ENCODE measurements at places on chromosomes 7 and 10. TPM values are rescaled to one million over a fixed set of nuclear protein-coding genes. Genes with fewer than 3 reads are reported as not detected.

Gene GET4
- total RNA-seq = 13.1 TPM

Gene AKR1C2
- total RNA-seq = 10.9 TPM

Gene GSTO2
- total RNA-seq = 14.3 TPM

Gene PFKFB3
- 17.6 TPM for total RNA-seq

Gene FANK1
- total RNA-seq = 2.3 TPM

Gene IFIT3
- 4.1 TPM for total RNA-seq

Gene LGI1
- not detected for total RNA-seq

Gene PRKG1
- 3.9 TPM for total RNA-seq

Gene ADRB1
- total RNA-seq = 1.3 TPM

Gene PDE6C
- total RNA-seq = not detected

Gene MMD2
- total RNA-seq = not detected

Gene HOXA2
- 0.28 TPM for total RNA-seq

GRCh38 chr7:129499999-129500398, 2.3 kb upstream of the SMKR1 start:
- no peak for DNase-seq

DNA sequence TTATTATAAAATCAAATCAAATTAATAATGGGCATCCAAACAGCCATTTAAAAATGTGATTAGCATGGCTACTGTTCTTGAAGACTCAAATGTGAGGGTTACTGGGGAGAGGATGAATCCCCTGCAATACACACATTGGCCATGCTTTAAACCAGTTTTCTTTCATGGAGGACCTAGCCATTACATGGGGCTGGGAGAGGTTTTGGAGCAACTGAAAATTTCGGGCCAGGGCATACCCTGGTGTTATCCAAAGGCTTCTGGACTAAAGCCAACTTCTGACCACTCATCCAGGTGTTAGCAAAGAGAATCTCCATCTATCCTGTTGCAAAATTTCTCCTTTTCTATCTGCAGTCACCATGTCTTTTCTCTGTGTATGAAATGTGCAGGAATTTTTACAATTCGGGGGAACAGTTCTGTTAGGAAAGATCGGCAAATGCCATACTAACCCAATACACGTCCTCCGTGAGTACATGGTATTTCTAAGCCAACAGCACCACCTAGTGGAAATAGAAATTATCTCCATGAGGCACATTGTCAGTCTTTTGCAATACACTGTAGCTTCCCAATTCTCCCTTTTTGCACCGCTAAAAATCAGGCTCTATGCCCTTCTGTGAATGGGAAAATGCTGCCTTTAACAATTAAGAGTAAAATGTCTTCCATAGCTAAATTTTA, 47.0 kb upstream of the ZNF107 start:
- DNase-seq = no peak

- no peak for DNase-seq
Measured at GRCh38 chr7:32059289-32060011, 10.8 kb downstream of the PDE1C start.

GRCh38 chr10:97907830-97908229, 58.2 kb downstream of the GOLGA7B start:
- no peak for DNase-seq

- no peak for DNase-seq
Measured at GRCh38 chr7:114062810-114063209, 144.0 kb upstream of the PPP1R3A start.

- no peak for DNase-seq
Measured at GRCh38 chr7:158141806-158142518, 445.7 kb downstream of the PTPRN2 start.

- no peak for DNase-seq
Measured at GRCh38 chr7:22173685-22174573, 183.0 kb downstream of the RAPGEF5 start.

DNA sequence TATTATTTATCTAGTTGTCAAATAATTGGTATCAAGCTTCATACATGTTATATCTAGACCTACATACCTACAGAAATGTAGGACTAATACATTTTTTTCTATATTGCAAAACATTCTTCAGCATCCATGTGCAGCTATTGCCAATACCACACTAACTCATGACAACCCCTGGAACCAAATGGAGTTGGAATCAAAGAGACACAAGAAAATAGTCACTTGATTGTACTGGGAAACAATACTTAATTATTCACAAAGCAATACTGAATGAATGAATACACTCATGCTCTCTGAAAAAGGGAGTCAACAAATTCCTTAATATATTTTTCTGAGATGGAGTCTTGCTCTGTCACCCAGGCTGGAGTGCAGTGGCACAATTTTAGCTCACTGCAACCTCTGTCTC, 10.4 kb upstream of the CFAP43 start:
- no peak for DNase-seq

- DNase-seq = no peak
Measured at GRCh38 chr7:141884539-141885225, 31.5 kb upstream of the OR9A4 start.

DNA sequence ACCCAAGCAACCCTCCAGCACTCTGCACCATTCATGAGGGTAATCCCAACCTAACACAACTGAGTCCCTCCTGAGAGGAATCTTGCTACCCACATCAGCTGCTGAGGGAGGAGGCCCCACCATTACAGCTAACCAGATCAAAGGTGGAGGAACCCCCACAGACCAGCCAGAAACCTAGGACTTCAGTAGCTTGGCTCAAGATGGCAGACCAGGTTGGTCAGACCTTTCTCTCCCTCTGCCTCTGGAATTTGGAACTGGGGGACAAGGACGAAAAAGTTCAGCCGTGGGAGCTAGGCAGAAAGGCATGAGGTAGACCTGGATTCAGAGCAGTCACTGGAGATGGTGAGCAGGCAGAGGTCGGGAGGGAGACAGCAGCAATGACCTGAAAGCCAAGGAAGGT, 101.3 kb upstream of the CACUL1 start:
- DNase-seq = no peak

GRCh38 chr7:45106-46090, 147.0 kb upstream of the FAM20C start:
- no peak for DNase-seq

GRCh38 chr7:27933671-27934565, 194.0 kb downstream of the TAX1BP1 start:
- no peak for DNase-seq

DNA sequence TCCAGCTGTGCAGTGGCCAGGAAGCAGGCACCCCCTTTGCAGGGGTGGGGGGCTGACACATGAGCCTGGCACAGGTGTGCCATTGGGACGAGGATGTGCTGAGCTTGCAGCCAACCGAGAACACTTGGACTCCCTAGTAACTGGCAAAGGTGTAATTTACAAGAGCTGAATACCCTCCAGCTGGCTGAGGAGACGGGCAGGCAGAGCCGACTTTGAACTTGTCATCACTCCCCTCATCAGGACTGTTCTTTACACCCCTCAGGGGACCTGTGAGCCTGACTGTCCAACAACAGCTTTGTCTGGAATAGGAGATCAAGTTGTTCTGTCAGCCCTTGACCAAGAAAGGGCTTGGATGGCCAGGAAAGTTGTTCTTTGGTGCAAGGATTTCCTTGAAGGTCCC, 61.2 kb downstream of the CDH23 start:
- no peak for DNase-seq

DNA sequence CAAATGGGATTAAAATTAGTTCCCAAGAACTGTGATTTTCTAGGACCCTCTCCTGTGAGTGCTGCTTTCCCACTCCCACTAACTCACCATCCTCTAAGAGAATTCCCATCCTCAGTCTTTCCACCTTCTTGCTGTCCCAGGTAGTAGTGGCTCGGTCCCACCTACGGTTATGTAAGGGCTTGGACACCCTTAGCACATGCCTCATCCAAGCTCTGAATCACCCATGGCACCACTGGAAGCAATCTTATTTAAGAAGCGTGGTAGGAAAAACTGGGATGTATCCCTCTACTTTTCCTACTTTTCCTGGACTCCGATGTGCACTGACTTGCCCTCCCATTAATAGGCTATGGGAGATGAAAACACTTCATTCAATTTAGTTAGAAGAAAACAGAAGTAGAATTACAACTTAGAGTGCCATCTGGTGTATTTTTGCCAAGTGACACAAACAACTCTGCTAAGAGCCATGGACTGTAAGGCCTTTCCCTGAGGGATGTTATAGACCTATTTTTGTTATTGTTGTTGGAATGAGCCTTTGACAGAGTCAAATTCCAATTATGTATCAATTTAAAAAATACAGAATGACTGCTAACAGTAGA, 13.7 kb upstream of the ANKRD22 start:
- no peak for DNase-seq

DNA sequence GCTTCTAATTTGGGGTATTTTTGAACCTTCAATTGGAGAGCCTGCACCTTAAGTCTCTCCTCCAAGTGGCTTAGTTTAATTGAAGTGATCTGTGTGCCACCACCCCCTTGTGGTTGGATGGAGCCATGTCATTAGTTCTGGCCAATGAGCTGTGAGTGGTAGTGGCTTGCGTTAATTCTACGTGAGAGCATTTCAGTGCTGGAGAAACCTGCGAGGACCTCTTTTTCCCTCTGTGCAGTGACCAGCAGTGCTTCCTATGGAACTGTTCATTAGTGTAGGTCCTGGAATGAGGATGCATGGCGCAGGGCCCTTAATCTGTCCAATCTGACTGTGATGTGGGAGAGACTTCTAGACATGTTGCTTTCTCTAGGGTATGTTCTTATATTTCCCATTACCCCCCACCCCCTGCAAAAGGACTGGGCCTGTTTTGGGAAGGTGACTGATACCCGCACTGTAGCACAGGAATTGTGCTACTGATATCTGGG, 3.8 kb downstream of the HILPDA start:
- DNase-seq = peak; percentile 49

GRCh38 chr10:56091872-56092271, 269.2 kb downstream of the ZWINT start:
- no peak for DNase-seq

DNA sequence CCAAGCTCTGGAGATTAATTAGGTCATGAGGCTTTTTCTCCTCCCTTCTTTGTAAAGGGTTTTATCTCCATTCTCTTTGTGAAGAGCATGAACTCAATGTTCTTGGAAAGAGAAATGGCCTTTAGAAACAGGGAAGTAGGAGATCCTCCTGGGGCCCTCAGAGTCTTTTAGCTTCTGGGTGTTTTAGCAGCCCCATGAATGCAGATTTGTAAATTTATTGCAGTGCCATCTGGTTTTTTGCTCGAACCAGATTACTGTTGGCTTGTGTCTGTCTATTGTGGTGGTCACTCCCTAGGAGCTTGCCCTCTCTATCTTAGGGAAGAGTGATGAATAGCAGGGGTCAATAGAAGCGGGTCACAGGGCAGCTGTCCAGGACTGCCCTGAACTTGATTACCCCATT, 110.6 kb downstream of the BTRC start:
- DNase-seq = no peak

- peak; percentile 55 for DNase-seq
Measured at GRCh38 chr7:158257516-158258410, 329.9 kb downstream of the PTPRN2 start.

- DNase-seq = no peak
Measured at GRCh38 chr10:29517352-29517923, 117.3 kb downstream of the SVIL start.

DNA sequence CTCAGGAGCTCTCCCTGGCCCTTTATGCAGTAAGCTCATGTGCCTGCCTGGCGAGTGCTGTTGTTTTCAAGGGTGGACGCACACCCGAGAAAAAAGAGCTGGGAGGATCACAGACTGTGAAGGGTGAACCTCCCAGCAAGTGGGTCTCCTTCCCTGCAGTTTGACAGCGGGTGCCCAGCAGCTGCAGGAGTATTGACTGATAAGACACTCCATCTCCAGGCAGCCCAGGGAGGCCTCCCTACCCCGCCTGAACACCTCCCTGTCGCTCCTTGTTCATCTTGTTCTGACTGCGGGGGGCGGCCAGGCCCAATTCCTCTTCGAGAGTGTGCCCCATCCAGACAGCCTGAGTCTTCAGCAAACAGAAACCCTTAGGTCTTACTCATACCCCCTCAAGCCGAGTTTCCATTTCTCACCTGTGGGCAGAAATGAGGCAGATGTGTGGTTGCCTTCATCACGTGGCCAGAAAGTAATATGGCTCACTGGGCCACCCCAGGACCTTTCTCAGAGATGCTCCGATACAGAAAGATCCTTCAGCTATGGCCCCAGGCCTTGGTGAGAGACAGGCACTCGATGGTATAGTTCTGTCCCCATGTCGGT, 17.2 kb downstream of the MDH2 start:
- DNase-seq = no peak

DNA sequence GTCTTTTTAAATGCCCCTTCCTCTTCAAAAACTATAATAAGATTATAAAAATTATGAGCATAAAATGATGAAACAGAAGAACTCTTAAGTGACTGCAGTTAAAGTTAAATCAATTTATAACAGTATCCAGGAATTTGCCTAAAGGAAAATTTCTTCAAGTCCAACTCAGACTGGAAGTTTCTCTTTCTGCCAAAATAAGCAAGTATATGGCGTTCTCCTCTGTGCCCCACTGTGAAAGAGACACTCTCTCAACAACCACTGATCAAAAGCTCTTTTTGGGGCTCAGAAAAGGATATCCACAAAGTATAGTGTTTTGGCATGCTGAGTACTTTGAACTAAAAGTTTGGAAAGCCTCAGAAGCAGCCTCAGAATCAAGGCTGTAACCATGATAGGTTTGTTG, 139.9 kb downstream of the SKIDA1 start:
- DNase-seq = no peak

DNA sequence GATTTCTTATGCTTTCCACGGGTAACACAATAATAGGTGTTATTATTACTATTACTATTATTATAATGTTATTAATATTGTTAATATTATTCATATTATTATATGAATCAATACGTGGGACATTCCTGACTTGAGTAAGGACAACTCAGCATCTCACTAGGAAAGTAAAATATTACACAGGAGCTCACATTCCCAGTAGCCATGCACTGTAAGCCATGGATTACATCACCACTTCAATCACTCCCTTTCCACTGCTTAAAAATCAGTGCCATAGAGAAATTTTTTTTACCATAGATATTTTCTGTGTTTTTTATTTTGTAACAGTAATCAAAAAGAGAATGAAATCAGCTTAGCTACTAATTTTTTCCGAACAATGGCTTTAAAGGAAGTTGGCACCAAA, 68.5 kb upstream of the DGKI start:
- no peak for DNase-seq

DNA sequence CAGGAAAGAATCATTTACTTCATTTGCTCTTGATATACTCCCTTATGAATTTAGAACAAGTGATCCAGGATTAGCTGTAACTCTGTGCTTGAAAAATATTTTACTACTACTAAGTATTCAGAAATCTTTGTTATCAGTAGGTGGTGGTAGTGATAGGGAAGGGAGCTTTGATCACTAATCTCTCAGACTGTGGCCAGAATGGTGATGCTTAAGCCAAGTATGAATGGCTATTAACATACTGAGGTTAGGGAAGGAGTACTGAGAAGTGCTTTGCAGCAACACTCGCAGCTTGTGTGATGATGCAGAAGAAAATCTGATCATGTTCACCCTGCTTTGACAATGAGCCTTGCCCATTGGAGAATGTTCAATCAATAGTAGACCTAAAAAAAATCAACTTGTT, 29.3 kb downstream of the AP3M1 start:
- DNase-seq = no peak

- DNase-seq = no peak
Measured at GRCh38 chr10:123560301-123561140, 105.6 kb upstream of the GPR26 start.

DNA sequence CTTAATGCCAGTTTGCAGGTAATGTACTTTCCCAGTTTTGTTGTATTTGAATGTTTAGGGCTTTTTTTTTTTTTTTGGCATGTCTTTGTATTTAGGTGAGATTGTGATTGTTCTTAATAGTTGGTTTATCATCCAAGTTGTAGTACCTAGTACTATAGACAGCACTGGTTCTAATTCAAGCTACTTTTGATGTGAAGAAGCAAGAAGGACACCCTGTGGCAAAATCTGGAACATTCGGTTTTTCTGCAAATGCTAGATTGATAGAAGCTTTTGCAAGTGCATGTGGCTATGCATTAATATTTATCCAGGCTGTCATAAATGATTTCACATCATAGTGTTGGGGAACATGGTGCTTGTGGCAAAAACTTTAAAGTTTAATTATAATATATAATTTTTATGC, 248.9 kb downstream of the FOXP2 start:
- no peak for DNase-seq
